Ovary (tissue), 10 donors: ENCODE measurements at places on chromosomes 5 and 9. TPM values are rescaled to one million over a fixed set of nuclear protein-coding genes. Genes with fewer than 3 reads are reported as not detected.

DNA sequence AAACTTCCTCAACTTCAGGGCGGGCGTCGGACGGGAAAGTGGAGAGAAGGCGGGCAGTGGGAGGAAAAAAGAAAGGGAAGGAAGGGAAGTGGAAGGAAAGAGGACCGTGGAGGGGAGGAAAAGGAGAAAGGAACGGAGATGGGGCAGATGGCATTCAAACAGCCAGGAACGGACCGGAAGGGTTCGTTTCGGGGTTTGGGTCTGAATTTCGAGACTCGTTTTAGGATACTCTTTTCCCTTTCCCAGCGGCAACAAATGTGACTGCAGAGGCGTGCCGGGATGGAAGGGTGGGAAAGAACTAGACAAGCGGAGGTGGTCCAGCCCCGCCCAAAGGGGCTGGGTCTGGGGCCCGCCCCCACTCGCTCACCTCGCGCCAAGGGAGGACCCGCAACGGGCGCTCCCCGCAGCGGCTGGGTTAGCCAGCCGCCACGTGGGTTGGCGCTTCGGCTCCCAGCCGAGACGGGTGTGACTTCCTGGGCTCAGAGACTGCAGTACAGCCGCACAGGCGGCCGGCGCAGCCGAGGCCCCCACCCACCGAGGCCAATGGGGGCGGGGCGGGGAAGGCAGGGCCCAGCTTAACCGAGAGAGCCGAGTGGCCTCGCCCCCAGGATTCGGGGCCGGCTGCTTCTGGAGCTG, 2.7 kb downstream of the VCAN start:
- peak; percentile 58 for DNase-seq

DNA sequence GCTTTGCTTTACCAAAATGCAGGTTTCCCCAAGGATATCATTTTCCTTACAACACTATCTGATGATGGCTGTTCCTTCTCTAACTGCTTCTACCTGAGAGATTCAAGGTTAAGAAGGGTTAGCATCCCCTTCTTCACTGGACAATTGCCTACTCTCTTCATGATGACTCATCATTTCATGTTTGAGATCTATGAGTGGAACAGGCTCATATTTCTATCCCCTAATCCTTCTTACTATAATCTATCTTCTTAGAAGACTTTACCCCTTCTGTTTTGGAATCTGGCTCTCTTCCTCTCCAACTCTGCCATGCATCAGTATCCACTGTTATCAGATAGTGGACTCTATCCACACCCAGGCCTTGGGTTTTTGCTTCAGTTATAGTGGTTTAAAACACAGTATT, 54.3 kb downstream of the NR3C1 start:
- DNase-seq: no peak

DNA sequence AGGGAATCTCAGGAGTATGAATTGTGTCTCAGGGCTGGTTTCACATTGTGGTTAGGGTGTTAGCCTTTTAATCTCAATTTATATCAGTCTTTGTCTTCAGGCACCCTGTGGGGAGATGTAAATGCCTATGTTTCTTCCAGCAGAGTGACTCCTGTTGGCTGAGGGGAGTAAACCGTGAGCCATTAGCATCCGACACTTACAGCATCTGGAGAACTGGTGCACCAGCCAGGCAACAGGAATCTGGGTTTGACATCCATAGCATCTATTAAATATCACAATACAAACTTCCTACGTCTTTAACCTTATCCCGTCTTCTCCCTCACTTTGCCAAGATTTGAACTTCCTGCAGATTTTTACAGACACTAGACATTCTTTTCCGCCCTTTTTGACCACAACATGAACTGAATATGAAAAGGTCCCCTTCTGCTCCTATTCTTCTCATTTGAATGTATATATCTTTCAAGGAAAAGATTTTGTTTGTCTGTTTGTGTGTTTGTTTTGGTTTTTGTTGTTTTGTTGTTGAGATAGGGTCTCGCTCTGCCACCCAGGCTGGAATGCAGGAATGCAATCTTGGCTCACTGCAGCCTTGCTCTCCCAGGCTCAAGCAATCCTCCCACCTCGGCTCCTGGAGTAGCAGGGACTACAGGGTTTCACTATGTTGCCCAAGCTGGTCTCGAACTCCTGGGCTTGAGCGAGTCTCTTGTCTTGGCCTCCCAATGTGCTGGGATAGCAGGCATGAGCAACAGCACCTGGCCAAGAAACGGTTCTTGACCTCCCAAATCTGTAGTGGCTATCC, 626.2 kb downstream of the TLR4 start:
- no peak for DNase-seq

- no peak for DNase-seq
These were observed 34.6 kb upstream of the SEMA4D start for GRCh38 chr9:89532478-89532877.

DNA sequence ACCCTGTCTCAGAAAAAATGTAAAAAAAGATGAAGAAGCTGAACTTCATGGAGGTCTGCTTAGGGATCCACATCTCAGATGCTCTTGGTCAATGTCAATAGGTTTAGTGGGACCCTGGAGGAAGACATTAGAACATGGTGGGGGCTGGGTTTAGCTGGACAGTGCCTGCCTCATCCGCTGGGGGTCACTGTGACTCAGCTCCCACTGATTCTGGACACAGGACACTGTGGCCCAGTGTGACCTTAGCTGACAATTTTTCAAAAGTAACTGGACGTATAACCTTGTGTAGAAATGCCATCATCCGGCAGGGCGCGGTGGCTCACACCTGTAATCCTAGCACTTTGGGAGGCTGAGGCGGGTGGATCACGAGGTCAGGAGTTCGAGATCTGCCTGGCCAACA, 7.3 kb upstream of the HNRNPAB start:
- DNase-seq: no peak

DNA sequence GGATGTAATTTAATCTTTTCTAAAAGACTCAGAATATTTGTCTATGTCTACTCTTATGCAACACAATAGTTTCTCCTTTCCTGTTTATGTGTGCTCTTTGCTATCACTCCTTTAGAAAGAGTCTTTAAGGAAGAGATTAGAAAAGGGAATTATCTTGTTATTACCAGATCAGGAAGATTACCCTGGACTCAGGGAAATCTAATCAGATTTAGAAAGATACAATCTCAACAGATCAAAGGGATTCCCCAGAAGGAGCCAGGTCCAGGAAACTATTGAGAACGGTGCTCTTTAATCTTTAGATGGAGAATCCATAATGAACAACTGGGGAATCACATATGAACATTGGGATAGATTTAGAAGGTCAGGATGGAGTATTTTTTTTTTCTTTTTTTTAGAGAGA, 32.4 kb upstream of the ZFR start:
- DNase-seq: no peak

DNA sequence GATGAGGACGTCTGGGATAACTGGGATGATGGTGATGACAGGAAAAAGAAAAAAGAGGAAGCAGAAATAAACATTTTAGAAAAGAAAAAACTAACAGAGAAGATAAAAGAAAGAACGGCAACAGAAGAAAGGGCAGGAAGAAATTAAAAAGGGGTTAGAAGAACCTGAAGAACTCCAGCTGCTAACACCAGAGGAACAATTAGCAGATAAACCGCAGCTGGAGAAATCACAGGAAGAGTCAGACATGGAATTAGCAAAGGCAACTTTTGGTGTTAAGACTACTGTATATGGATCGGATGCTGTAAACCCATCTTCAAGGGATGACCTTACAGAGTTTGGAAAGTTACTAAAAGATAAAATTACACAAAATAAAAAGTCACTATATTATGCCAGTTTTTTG, 15.4 kb downstream of the CTSL start:
- no peak for DNase-seq

DNA sequence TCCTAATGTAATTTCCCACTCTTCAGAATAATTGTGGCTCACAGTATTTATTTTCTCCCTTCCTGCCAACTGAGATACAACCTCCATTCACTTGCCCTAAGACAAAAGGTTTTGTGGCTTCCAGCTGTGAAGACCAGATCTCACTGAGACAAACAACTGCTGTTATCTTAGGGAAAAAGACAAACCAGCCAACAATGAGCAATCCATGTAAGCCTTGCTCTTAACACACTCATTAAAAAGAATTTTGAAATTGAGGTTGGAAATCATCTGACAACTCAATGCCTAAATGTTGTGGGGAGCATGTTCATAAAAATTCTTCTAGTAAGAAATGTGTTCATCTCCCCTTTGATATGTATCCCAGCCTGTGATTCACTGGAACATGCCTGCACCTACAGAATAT, 132.9 kb downstream of the ADAMTSL1 start:
- DNase-seq: no peak

- no peak for DNase-seq
These were observed 201.0 kb downstream of the MAPKAP1 start for GRCh38 chr9:125505988-125506438.

- DNase-seq: peak; percentile 22
These were observed 456.2 kb downstream of the RASEF start for GRCh38 chr9:82606492-82607382.

DNA sequence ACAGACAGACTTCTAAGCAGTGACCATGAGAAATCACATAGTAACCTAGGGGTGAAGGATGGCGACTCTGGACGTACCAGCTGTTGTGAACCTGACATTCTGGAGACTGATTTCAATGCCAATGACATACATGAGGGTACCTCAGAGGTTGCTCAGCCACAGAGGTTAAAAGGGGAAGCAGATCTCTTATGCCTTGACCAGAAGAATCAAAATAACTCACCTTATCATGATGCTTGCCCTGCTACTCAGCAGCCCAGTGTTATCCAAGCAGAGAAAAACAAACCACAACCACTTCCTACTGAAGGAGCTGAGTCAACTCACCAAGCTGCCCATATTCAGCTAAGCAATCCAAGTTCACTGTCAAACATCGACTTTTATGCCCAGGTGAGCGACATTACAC, 38.0 kb upstream of the CCDC152 start:
- DNase-seq: no peak

GRCh38 chr5:114184006-114184405, 177.9 kb upstream of the KCNN2 start:
- DNase-seq: no peak

DNA sequence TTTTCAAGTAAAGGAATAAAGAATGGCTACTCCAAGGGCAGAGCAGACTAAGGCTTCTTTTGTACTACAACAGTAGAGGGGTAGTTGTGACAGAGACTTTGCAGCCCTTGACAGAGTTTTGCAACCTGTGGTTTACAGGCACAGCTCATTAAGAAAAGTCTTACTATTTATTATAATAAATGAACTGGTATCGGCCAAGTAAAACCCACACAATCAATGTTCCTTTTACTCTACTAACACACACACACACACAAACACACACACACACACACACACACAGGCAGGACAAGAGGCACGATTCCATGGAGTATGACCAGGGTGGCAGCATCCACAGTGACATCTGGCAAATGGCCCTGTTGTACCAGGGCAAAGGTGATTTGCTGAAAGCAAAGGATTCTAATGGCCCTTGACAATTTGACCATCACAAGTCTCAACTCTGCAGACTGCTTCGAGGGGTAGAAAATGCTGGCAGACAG, 59.1 kb upstream of the GOLPH3 start:
- no peak for DNase-seq

DNA sequence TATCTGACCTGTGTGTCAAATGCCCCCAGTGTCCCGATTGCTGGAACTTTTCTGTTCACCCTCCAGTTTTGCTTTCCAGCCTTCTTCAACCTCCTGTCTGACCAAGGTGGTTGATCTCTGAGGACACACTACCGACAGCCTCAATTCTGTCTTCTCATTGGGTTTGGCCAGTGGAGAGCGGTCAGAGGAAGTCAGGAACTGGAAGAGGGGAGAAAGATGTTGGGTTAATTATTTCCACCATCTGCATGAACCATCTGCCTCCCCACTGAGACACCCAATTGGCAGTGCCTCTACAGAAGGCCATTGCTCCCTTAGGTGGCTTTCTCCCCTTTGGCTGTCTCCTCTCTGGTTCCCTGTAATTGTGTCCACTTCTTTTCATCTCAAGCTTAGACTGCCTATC, 154.3 kb upstream of the RAI14 start:
- DNase-seq: no peak

- DNase-seq: no peak
These were observed 828 bp upstream of the TRIO start for GRCh38 chr5:14142202-14142826.

- peak; percentile 100 for DNase-seq
These were observed at the start of gene SSBP2 for GRCh38 chr5:81751009-81751835. SSBP2 (minus strand) TSS chr5:81751097; CDS start chr5:81751042, 55 bp downstream.

- DNase-seq: no peak
These were observed 117.0 kb upstream of the ANKRD55 start for GRCh38 chr5:56350011-56350596.

DNA sequence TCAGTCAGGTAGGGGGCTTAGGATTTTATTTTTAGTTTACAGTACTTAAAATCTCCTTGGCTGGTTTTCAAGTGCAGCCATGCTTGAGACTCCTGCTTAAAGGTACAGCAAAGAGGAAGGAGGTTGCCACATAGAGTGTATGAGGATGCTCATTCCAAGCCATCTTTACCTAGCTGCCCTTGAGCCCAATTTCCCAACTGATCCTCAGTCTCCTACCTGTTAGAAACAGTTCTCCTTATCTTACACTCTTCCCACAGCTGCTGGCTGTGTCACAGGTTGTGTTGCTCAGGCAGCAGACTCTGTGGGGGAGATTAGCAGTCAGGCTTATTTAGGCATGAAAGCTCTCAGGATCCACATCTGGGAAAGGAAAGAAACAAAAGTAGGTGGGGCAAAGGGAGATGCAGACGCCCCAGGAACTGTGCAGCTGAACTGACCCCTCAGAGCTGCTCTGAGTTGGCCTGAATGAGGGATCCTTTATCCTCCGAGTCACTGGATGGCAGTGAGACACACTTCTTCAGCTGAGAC, 95.1 kb downstream of the NMUR2 start:
- DNase-seq: no peak

SAXO1 gene
- 0.17 TPM for total RNA-seq

ROR2 gene
- total RNA-seq: 35.5 TPM

SLC6A3 gene
- total RNA-seq: 0.62 TPM

IRGM gene
- not detected for total RNA-seq

FOXI1 gene
- total RNA-seq: not detected
